SW 1271 (cell line): ENCODE measurements at places on chromosomes 2 and 18.
A peak's percentile ranks its signal among the peaks of the same experiment; 100 is the strongest.

GRCh38 chr2:49832555-49832954 is 678.2 kb upstream of the FSHR start:
- DNase-seq: no peak

- no peak for DNase-seq
Measured at GRCh38 chr2:207133458-207133819, 32.3 kb downstream of the KLF7 start.

- no peak for DNase-seq
Measured at GRCh38 chr2:774436-774835, 97.2 kb upstream of the TMEM18 start.

GRCh38 chr18:24993628-24994027 is 358.3 kb downstream of the ZNF521 start:
- no peak for DNase-seq

DNA sequence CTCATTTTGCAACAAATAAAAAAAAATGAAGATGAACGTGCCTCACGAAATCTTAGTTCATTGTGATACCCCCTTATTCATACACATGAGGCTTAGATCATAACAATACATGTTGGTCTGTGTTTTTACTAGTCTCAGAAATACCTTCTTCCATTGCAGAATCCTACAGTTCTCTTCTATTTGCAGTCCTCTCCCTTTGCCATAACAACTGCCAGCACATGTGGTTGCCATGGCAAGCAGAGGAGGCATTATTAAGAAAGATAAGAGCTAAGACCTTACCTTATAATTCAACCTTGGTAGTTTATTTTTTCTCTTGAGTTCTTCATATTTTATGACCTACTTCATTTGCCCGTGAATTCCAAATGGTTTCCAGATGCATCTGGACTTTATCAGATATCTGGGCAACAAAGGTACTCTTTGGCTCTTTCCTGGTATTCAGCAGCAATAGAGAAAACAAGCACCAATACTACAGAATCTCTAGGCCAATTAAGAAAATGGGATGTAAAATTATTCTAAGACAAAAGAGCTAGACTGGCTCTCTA is 524.0 kb downstream of the CMPK2 start:
- no peak for DNase-seq

DNA sequence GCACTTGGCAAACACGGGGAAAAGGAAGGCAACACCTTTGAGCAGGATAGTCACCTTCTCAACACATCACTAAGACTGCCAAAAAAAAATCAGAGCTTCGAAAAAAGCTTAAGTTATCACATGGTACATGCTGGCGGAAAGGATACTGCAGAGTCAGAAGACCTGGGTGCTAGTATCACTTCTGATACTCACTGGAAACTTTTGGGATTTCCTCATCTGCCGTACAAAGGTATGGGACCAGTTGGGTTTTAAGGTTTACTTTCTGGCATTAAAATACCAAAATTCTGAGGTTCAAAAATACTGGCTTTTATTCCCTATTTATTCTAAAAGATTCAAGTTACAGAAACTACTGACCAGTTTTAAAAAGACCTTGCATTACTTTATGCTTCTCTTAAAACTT is 2.9 kb downstream of the SUCLG1 start:
- DNase-seq: no peak

DNA sequence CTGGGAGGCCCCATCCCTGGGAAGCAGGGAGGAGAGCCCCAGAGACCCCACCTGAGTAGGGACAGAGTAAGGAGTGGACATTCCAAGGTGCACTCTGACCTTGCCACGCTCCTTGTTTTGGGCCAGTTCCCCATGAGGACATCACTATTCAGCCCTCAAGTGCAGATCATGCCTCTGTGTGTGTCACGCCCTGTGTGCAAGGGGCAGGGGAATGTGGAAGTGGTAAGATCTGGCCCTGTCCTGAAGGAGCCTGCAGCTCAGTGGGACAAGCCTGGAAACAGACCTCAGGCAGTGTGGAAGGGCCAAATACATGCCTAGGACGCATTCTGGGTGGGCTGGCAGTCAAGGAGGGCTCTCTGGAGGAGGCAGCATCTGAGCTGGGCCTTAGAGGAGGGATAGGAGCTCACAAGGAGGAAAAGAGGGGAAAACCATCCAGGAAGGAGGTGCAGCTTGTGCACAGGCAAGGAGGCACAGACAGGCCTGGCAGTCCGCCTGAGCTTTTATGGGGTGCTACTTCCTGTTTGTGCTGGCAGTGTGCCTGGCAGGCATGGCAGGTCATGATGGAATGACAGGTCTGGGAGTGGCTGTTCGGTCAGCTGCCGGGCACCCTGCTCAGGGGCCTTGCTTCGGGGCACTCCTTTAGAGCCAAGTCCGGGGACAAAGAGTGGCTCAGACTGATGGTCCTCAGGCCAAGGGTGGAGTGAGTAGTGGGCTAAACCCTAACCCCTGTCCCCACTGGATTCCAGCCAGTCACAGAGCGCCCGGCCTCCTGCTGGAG is 3.3 kb downstream of the KLHL30 start:
- DNase-seq: peak; percentile 38

- DNase-seq: no peak
Measured at GRCh38 chr2:45705233-45705632, 53.8 kb downstream of the PRKCE start.

DNA sequence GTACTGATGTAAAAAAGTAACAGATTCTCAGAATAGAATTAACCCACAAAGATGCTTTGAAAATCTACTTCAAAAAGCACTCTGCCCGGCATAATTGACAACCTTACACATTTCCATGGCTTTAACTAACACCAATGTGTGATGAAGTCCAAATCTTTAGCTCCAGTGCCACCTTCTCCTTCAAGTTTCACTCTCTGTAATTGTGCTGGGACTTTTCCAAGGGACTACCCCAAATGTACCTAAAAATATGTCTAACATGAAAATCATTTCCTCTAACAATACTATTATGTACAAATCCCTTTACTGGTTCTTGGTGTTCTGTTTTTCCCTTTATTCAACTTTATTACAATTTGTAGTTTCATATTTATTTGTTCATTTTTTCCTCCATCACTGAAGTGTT is 20.6 kb upstream of the UBE2E3 start:
- no peak for DNase-seq

GRCh38 chr2:161161074-161161706 is 962 bp downstream of the TANK start:
- DNase-seq: no peak

- no peak for DNase-seq
Measured at GRCh38 chr2:239912938-239913635, 112.1 kb downstream of the NDUFA10 start.

- no peak for DNase-seq
Measured at GRCh38 chr2:42752314-42752713, 11.6 kb downstream of the OXER1 start.
